Thoracic aorta endothelial cell (primary cell): ENCODE measurements at places on chromosomes 4 and X. TPM values are rescaled to one million over a fixed set of nuclear protein-coding genes. Genes with fewer than 3 reads are reported as not detected.

Gene UGT8
- not detected in 2 replicates for total RNA-seq

Gene ZNF157
- under 0.01 TPM in 1 of 2 replicates, not detected in the other for total RNA-seq

Gene SNX25
- total RNA-seq = 39.0 and 41.9 TPM in 2 replicates

Gene EGF
- not detected in 2 replicates for total RNA-seq

Gene GPR82
- total RNA-seq = not detected in 2 replicates

Gene IL21
- total RNA-seq = not detected in 2 replicates

Gene SYNPO2
- 0.14 and 0.27 TPM in 2 replicates for total RNA-seq

Gene MAGEB1
- total RNA-seq = not detected in 2 replicates

Gene BTK
- 0.14 and 0.27 TPM in 2 replicates for total RNA-seq

Gene ATOH1
- total RNA-seq = not detected in 2 replicates

Gene MAGEA8
- total RNA-seq = not detected in 2 replicates

Gene TMPRSS11F
- not detected in 2 replicates for total RNA-seq

Gene PABPC4L
- 0.27 and 0.65 TPM in 2 replicates for total RNA-seq

Gene ITIH6
- total RNA-seq = not detected in 2 replicates

Gene RHOXF2
- total RNA-seq = not detected in 2 replicates

Gene PAGE1
- not detected in 2 replicates for total RNA-seq

Gene TLR6
- 5.3 and 6.0 TPM in 2 replicates for total RNA-seq

Gene ERAS
- not detected in 2 replicates for total RNA-seq

Gene LIMCH1
- 16.8 and 27.4 TPM in 2 replicates for total RNA-seq

Gene SMIM10L2A
- 0.29 and 0.53 TPM in 2 replicates for total RNA-seq

Gene PARM1
- under 0.01 and 0.14 TPM in 2 replicates for total RNA-seq

Gene SEL1L3
- total RNA-seq = 158 and 174 TPM in 2 replicates

Gene OGT
- total RNA-seq = 180 and 189 TPM in 2 replicates

Gene TCEAL2
- 0.14 TPM in 1 of 2 replicates, not detected in the other for total RNA-seq

Gene STOX2
- 0.22 and 0.27 TPM in 2 replicates for total RNA-seq

Gene MAOA
- 17.2 and 53.7 TPM in 2 replicates for total RNA-seq

Gene WDR17
- 0.65 and 0.93 TPM in 2 replicates for total RNA-seq

Gene SPANXC
- not detected in 2 replicates for total RNA-seq

Gene TRO
- total RNA-seq = 2.0 and 2.5 TPM in 2 replicates

Gene HTR2C
- not detected in 2 replicates for total RNA-seq

Gene AGTR2
- not detected in 2 replicates for total RNA-seq
